Smooth muscle cell of bladder (primary cell): ENCODE measurements at places on chromosomes 1 and 21. TPM values are rescaled to one million over a fixed set of nuclear protein-coding genes. Genes with fewer than 3 reads are reported as not detected.

The MPL gene
- not detected in 2 replicates for total RNA-seq

The NPHS2 gene
- not detected in 2 replicates for total RNA-seq

The FCRL2 gene
- total RNA-seq: not detected in 2 replicates

The INAVA gene
- total RNA-seq: under 0.01 and 0.18 TPM in 2 replicates

The PEAR1 gene
- total RNA-seq: 1.00 and 1.2 TPM in 2 replicates

The SPATA45 gene
- 0.28 TPM in 1 of 2 replicates, not detected in the other for total RNA-seq

The PODN gene
- 56.5 and 58.7 TPM in 2 replicates for total RNA-seq

The FAM177B gene
- 0.09 TPM in 1 of 2 replicates, not detected in the other for total RNA-seq

The SERINC2 gene
- 4.0 and 5.2 TPM in 2 replicates for total RNA-seq

The SERTAD4 gene
- total RNA-seq: 0.43 and 0.46 TPM in 2 replicates

The HPCAL4 gene
- total RNA-seq: not detected in 2 replicates

The CD52 gene
- not detected in 2 replicates for total RNA-seq

The MSTO1 gene
- total RNA-seq: 22.2 and 23.7 TPM in 2 replicates

The PCP4L1 gene
- not detected in 2 replicates for total RNA-seq

The GCSAML gene
- not detected in 2 replicates for total RNA-seq

The SPRR3 gene
- not detected in 2 replicates for total RNA-seq

The OR2L8 gene
- total RNA-seq: not detected in 2 replicates

The RNF2 gene
- 18.1 and 23.2 TPM in 2 replicates for total RNA-seq

The PIK3CD gene
- 3.6 and 3.8 TPM in 2 replicates for total RNA-seq

The HIVEP3 gene
- 0.71 and 0.92 TPM in 2 replicates for total RNA-seq

The TRIM62 gene
- total RNA-seq: 1.8 and 2.3 TPM in 2 replicates

The NBPF20 gene
- total RNA-seq: 1.6 and 2.0 TPM in 2 replicates

The AADACL3 gene
- not detected in 2 replicates for total RNA-seq

The ZSWIM5 gene
- 1.4 and 1.9 TPM in 2 replicates for total RNA-seq

The UBE2U gene
- 0.28 TPM in 1 of 2 replicates, not detected in the other for total RNA-seq

The HMGCS2 gene
- under 0.01 TPM in 1 of 2 replicates, not detected in the other for total RNA-seq

The SPOCD1 gene
- 14.2 and 20.0 TPM in 2 replicates for total RNA-seq

The KCNA2 gene
- total RNA-seq: under 0.01 TPM in 1 of 2 replicates, not detected in the other

The FAAP20 gene
- 18.3 and 19.1 TPM in 2 replicates for total RNA-seq

The LEFTY1 gene
- total RNA-seq: 0.14 and 0.18 TPM in 2 replicates

The C1orf141 gene
- not detected in 2 replicates for total RNA-seq

The TFAP2E gene
- under 0.01 and 0.18 TPM in 2 replicates for total RNA-seq

The RPE65 gene
- total RNA-seq: not detected in 2 replicates

The SPATA46 gene
- not detected in 2 replicates for total RNA-seq

The NUAK2 gene
- total RNA-seq: 3.9 and 4.8 TPM in 2 replicates

The LRRC53 gene
- not detected in 2 replicates for total RNA-seq

The PLXNA2 gene
- total RNA-seq: 0.43 and 1.1 TPM in 2 replicates

The FNDC5 gene
- 1.8 and 4.0 TPM in 2 replicates for total RNA-seq

The NLRP3 gene
- total RNA-seq: 0.09 and 0.14 TPM in 2 replicates

The FCRL4 gene
- not detected in 2 replicates for total RNA-seq

The OPRD1 gene
- under 0.01 TPM in 1 of 2 replicates, not detected in the other for total RNA-seq

The PDZK1IP1 gene
- not detected in 2 replicates for total RNA-seq

The ZBTB48 gene
- 14.5 and 16.0 TPM in 2 replicates for total RNA-seq

The SOAT1 gene
- total RNA-seq: 28.9 and 44.9 TPM in 2 replicates

The PLPPR4 gene
- 0.43 and 0.74 TPM in 2 replicates for total RNA-seq

The CD34 gene
- 0.14 and 0.28 TPM in 2 replicates for total RNA-seq

The RUNX3 gene
- total RNA-seq: not detected in 2 replicates

The S100A10 gene
- 119 and 133 TPM in 2 replicates for total RNA-seq

The DNASE2B gene
- not detected in 2 replicates for total RNA-seq

The ST6GALNAC3 gene
- total RNA-seq: 1.7 and 5.3 TPM in 2 replicates

The IL19 gene
- total RNA-seq: 0.28 TPM in 1 of 2 replicates, not detected in the other

The MAB21L3 gene
- total RNA-seq: 0.28 TPM in 2 replicates

The COL24A1 gene
- 0.43 and 0.65 TPM in 2 replicates for total RNA-seq
